Stimulated activated CD8-positive, alpha-beta memory T cell treated with anti-CD3 and anti-CD28 coated beads, Interleukin-7, amount 100 ng/mL, for 1 hour (primary cell): ENCODE measurements at places on chromosomes 11 and 22.

DNA sequence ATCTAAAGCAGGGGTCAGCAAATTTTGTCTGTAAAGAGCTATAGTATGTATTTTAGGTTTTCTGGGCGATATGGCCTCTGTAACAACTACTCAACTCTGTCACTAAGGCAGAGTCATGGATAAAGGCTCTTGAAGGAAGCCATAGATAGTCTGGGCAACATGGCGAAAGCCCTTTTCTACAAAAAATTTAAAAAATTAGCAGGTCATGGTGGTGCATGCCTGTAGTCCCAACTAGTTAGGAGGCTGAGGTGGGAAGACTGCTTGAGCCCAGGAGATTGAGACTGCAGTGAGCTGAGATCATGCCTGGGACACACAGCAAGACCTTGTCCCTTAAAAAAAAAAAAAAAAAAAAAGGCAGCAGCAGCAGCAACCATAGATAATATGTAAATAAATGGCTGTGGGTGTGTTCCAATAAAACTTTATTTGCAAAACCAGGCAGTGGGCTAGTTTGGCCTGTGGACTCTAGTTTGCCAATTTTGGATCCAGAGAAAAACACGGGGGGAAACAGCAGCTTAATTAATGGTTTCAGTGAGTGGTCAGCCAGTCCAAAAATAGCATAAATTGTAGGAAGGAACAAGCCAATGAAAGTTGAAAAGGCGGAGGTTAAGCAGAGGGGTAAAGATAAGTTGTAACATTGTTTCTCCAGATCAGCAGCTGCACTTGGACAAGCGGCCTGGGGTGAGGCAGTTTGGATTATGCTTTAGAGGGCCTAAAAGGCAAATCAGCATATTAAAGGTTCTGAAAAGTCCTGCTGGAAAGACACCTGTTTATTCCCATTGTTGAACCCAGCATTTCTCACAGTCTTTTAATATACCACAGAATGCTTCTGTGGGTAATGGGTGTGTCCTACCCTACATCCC is 62.6 kb downstream of the KIAA1671 start:
- no peak for DNase-seq

GRCh38 chr11:75280770-75281468 is 40.3 kb downstream of the TPBGL start:
- DNase-seq, result no peak

DNA sequence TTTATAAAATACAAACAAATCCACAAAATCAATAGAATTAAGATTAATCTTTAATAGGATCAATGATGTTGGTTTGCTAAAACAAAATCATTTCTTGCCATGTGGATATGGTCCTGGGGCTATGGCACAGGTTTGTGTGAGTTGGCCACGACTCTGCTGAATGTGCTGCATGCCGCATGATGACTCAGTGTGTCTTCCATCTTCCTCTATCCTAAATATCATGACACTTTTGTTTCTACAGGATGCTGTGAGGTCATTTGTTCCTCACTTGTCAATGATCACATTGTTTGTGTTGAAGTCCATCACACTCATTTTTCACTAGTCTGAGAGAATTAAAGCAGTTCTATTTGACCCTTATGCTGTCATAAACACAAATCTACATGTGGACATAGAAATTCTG is 167.2 kb upstream of the ZBED5 start:
- no peak for DNase-seq

DNA sequence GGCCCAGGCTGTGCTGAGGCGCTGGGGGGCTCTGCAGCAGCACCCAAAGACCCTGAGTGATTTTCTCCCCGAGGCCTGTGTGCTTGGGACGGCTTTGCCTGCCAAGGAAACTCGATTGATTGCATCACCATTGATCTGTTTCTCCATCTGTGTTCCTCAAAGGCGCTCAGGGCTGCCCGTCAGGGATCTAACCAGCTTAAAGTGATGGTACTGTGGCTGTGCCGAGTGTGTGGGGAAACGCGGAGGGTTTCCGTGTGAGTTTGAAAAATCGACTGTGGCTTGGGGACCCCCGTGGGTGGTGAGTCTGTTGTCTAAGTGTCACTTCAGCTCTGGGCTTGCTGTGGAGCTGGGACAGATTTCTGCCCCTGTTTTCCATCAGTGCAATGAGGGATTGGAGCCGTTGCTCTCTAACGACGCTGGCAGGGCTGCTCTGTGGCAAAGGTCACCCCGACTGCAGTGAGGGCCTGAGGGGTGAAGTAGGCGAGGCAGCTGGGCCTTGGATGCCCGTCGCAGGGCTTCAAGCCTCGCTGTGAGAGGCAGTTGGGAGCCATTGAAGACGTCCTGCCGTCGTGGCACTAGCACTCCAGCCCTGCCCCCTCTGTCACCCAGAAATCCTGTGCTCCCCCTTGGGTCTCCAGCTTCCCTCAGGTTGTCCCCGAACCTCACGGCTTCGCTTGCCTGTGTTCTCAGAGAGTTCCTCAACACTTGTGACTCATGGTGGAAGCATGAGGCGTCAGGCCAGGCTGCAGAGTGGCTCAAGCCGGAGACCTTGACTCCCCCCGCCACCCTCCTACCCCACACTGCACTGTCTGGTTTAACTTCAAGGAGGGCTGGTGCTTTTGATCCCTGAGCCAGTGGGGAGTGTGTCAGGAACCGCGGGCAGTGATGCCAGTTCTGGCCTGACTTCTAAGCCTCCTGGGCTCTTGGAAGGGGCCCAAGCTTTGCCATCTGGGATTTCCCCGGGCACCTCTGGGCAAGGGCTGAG is 21.8 kb downstream of the CACNA1I start:
- no peak for DNase-seq

GRCh38 chr11:14949437-14950147 is 22.6 kb downstream of the CALCA start:
- DNase-seq, result no peak

DNA sequence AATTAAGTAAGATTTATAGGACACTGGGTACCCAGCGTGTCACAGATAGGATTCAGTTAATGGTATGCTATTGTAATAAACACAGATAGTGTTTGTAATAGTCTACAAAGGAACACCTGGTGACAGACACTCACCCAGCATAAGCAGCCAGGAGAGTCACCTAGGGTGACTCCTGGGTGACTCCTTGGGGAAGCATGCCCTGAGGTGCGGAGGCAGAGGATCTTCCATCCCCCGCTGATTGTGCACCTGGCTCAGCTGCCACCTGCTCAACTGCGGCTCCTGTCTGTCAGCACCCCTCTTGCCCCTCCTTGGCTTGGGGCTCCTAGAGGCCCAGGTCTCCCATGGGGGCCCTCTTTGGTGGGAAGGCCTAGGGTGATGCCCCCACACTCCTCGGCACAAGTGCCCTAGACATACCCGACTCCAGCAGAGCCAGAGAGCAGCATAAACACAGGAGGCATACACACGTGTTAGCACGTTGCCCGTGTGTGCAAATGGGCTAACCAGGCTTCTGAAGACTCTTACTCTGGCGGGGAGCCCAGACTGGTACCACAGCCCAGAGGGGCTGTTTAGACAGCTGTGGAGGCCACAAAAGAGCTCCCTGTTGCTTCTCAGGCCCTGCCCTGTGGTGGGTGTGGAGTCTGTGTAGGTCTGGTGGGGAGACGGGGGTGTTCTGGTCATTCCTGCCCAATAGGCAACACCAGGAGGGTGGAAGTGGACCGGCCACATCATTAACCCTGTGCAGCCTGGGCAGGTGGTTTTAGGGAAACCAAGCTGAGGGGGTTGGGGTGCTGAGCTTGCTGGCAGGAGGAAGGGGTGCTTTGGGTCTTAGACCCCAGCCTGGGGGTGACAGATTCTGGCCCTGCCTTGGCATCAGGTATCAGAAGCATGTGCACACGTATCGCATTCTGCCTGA is 3.0 kb downstream of the INPPL1 start:
- DNase-seq, result no peak

DNA sequence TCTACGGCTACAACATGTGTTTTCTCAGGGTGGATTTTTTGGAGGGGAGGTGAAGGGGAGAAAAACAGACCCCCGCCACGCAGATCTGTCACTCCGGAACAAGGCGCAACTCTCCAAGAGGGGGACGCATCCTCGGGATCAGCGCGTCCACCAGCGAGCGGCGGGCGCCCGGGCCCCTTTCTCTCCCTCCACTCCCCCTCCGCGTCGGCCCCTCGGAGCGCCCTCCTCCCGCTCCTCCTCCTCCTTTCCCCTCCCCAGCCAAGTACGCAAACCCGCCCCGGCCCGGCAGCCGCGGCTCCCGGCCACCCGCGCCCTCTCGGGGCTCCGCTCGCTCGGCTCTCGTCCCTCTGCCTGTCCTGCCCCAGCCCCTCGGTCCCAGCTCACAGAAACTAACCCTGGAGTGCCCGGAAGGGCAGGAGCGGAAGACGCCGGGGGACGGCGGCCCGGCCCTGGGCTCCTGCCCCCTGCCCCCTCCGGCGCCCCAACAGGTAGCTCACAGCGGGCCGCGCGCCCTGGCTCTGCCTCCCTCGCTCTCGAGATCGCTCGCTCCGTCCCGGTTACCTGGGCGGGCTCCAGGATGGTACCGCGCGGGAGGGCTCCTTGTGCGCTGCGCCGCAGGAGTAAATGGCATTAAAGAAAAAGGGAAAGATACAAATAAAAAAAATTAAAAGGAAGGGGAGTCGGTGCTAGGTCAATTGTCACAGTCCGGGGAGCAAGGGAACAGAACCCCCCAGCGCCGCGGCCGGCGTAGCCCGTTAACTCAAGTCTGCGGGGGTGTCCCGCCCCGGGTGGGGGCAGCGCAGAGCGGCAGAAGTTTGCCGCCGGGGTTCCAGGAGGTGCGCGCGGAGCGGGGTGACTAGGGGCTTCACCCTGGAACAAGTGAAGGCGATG is 131.4 kb upstream of the C11orf58 start:
- DNase-seq, result no peak

GRCh38 chr11:60097189-60097588 is 8.7 kb downstream of the MS4A2 start:
- no peak for DNase-seq

DNA sequence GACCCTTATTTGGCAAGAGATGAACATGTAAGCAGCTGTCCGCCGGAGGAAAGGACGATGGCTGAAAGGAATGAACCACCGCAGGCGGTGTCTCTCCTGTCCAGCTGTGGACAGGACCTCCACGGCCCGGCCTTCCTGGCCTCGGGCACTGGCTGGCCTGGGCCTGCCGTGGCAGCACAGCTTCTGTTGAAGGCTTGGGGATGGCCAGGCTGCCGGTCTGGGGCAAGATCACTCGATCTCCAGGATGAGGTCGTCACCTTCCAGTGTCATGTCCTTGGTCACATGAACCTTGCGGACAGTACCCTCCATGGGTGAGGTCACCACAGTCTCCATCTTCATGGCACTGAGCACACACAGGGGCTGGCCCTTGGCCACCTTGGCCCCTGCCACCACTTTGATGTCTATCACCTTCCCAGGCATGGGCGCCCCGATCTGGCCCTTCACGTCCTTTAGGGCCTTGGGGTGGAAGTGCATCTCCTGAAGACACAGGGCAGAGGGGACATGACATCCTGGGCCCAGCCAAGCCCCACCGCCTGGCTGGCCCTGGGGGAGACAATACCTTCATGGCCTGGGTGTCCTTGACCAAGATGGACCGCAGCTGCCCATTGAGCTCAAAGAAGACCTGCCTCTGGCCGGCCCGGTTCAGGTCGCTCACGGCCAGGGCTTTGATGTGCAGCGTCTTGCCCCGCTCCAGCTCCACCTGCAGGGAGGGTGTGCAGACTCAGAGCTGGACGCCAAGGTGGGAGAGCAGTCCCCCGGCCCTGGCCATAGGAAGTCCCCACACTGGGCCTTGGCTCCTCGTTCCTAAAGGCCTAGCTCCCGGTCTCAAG is 5.6 kb downstream of the RCE1 start:
- DNase-seq, result no peak

GRCh38 chr11:128499613-128500253 is 87.6 kb downstream of the ETS1 start:
- DNase-seq, result no peak

GRCh38 chr11:95339086-95339901 is 108.3 kb upstream of the SESN3 start:
- no peak for DNase-seq

DNA sequence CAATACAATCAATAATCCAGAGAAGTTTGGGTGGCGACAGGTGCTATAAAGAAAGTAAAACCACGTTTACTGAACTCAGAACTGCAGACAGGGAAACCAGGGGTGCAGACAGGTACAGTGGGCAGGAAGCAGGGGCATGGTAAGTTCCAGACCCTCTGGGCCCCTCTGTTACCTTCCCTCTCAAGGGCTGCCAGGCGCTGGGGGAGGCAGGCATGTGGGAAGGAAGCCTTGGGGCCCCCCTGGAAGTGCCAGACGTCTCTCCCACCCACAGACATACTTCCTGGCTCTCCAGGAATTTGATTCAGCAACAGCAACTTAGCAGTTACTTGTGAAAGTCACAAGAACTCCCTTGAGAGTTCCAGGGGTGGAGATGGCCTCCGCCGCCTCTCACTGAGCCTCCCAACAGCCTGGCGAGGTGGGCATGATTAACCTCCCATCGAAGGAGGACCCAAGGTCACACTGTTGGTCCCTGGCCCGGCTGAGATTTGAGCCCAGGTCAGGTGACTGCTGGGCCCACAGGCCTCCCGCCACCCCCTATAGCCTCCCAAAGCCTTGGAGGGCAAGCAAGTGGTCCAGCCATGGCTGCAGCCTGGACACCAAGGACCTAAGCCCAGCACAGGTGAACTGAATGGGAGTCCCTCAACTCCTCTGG is 14.1 kb upstream of the TSKU start:
- no peak for DNase-seq

DNA sequence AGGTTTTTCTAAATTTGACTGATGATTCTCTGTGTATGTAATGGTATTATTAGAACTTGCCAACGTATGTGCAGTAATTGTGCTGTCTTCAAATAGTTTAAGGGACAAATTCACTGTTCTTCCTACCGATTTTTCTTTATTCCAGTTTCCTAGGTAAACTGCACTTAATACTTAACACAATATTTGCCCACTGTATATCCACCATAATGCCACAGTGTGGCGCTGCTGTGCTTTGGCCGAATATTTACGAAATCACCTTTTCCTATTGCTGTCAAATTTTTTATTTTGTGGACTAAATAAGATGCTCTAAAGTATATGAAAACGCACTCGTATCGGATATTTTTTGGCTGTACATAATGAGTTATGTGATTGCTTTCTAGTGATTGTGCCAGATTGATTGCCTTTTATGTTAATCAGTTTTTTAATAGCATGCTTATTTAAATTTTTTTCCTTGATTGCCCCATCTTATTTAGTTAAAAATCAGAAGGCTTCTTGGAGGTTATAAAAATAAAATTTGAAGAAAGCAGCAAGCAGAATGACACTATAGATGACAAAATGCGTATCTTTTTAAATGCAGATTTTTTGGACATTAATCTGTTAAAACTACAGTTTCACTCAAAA is 10.5 kb downstream of the AASDHPPT start:
- DNase-seq, result no peak

- no peak for DNase-seq
Observed at GRCh38 chr22:26848244-26848920, 191.0 kb downstream of the MIAT start.
